ENCODE measurements at places on chromosomes 16 and 17.

DNA sequence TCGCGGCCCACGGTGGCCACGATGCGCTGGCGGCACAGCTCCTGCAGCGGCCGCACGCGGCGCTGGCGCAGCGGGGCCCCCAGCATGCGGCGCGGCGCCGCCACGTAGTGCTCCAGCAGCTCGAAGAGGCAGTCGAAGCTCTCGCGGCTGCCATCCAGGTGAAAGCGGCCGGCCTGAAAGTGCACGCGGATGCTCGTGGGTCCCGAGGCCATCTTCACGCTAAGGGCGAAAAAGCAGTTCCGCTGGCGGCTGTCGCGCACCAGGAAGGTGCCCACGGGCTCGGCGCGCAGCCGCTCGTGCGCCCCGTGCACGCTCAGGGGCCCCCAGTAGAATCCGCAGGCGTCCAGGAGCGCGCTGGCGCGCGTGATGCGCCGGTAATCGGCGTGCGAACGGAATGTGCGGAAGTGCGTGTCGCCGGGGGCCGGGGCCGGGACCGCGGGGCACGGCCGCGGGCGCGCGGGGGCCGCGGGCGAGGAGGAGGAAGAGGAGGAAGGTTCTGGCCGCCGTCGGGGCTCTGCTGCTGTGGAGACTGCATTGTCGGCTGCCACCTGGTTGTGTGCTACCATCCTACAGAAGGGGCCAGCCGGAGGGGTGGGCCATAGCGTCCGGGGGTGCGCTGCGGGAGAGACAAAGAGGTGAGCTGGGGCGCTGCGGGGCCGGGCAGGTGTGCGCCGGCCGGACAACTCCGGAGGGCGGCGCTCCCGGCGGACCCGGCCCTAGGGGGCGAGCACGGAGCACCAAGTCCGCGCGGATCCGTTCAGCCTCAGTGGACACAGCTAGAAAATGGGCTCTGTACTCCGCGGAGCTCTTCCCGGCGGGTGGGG is 879 bp downstream of the SOCS1 start:
- no peak for DNase-seq

GRCh38 chr16:87542531-87543102 is 49.8 kb upstream of the ZCCHC14 start:
- no peak for DNase-seq

- DNase-seq = peak; percentile 76
Observed at GRCh38 chr16:85611444-85612190, 1.5 kb upstream of the GSE1 start.

GRCh38 chr17:71850812-71851211 is 270.0 kb upstream of the SOX9 start:
- DNase-seq = no peak

Measured in WTC11 (cell line).